Kidney epithelial cell (primary cell): ENCODE measurements at places on chromosomes 6 and 20.
A peak's percentile ranks its signal among the peaks of the same experiment; 100 is the strongest.

GRCh38 chr20:23225407-23226060, 125.1 kb upstream of the NXT1 start:
- DNase-seq, result no peak

DNA sequence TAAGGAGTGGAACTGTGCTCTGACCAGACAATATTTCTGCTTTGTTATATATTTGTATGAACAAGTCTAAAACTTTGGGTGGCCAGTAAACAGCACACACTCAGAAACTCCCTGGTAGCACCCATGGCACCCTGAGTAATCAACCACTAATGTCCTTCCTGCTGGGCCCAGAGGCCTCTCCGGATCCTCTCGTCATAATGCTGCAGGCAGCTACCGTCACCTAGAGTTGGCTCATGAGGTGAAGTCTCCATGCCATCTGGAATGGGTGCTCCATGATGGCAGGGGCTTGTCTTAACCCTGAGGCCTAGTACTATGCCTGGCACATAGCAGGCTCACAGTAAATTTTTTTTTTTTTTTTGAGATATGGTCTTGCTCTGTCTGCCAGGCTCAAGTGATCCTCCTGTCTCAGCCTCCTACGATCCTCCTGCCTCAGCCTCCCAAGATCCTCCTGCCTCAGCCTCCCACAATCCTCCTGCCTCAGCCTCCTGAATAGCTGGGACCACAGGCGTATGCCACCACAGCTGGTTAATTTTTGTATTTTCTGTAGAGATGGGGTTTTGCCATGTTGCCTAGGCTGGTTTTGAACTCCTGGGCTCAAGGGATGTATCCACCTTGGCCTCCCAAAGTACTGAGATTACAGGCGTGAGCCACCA, 3.0 kb upstream of the SDCBP2 start:
- DNase-seq, result no peak

- peak; percentile 87 for DNase-seq
Observed at GRCh38 chr20:4225745-4226144, 210.4 kb upstream of the RNF24 start.

DNA sequence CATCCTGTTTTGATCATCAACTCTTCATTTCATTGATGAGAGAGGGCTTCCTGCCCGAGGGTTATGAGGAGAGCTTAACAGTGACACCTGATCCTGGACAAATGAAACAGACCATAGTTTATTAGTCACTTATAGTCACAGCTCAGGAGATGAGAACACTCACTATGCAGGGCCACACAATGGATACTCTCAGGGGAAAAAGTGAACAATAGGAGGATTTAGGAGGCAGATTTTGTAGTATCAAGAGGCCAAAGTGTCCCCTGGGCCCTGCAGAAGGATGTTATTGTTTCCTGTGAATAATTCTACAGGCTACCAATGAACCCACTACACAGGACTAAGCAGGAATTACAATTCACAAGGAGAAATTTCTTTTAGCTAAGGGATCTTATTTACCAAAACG, 772.8 kb upstream of the MAN1A1 start:
- no peak for DNase-seq

DNA sequence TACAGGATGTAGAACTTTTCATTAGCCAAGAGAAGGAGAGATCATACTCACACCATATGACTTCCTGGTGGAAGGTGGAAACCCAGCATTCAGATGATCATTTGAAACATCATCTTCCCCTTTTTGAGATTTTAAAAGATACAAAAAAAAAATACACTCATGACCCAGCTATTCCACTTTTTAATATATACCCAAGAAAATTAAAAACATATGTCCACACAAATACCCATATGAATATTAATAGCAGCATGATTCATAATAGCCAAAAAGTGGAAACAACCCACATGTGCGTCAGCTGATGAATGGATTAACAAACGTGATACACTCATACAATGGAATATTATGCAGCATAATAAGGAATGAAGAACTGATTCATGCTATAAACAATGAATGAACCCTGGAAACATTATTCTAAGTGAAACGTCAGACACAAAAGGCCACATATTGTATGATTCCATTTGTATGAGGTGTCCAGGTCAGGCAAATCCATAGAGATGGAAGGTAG, 130.0 kb upstream of the SGK1 start:
- no peak for DNase-seq

DNA sequence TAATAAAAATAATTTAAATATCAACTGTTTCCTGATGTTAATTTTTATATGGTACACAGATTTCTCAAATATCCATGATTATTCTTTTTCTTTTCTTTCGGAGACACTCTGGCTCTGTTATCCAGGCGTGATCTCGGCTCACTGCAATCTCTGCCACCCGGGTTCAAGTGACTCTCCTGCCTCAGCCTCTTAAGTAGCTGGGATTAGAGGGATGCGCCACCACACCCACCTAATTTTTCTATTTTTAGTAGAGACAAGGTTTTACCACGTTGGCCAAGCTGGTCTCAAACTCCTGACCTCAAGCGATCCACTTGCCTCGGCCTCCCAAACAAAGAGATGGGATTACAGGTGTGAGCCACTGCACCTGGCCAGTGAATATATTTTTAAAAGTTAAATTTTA, 20.5 kb downstream of the ROMO1 start:
- DNase-seq, result no peak

GRCh38 chr20:64021124-64021975, 14.6 kb upstream of the C20orf204 start:
- DNase-seq, result no peak

- DNase-seq, result peak; percentile 29
Observed at GRCh38 chr6:148223424-148223842, 119.2 kb upstream of the SASH1 start.
